ENCODE measurements at places on chromosomes 2 and 18.

DNA sequence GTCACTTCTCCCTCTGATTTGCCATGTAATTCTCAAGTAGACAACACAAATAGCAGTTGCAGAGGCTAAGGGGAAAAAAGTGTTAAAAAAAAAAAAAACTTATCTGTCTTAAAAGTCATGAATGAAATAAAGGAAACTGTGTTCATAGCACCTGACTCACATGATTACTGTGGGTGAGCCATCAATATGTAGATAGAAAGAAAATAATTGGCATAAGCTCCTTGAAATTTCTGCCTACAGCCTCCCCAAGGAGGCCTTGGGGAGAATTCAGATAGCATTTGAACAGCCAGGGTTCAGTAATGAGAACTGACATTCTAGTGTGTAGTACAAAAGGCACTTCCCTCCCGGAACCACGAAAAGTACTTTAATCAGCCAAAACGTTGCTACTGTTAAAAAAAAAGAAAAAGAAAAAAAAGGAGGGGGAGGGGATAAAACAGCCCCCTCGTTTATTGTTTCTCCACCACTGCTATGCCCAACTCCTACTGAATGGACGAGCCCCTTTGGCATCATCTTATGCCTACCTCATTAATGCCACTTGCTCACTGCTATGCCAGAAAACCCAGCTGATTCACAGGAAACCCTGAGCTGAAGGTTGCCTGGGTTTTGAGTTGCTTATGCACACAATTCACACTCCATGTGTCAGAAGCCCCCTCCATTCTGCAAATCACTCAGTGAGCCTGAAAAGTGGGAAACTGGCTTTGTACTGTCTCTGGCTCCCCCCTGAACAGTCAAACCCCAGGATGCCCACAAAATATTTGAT, 65.5 kb upstream of the KLF7 start:
- DNase-seq, result no peak

DNA sequence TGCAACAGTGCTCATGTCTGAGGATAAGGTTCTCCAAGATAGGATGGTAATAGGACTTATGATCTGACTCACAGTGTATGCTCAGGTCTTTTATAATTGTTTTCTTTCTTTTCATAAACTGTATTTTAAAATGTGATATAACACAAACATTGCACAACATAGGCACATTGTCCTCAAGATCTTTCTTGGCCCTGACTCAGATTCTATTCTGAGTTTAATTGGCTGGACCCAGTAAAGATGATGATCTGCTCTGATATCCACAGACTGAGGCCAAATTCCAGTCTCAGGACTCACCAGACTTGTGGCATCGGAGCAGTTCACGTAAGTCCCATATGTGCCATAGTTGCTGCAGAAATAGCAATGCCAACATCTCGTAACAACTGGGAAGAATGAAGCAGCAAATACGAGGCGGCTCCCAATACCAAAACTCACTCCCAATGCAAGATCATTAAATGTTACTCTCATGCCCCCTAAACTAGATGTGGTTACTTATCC, 448.9 kb upstream of the SLC14A2 start:
- DNase-seq, result no peak

DNA sequence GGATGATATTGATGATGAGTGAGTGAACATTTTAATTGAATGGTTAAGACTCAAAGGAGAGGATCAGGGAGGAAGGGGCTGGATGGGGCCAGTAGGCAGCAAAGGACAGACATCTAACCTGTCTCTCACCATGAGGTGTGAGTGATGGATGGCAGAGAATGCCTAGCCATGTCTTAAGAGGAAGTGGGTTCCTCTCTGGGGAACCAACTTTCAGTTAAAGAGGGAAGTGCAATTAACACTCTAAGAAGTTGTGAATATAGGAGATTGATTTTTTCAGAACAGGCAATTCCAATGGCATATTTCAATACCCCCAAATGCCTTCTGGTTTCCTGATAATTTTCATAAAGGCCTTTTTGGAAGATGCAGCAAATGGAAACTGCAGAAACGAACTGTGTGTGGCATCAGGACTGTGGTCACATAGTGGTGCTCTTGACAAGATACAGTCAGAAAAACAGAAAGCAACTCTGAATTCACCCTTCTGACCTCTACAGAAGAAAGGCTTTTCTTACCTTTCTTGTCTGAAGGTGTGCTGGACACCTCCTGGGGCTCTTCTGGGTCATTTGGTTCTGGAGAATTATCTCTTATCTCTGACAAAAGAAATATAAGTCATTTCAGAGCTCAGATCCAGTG, 10.2 kb downstream of the SP110 start:
- DNase-seq, result no peak

DNA sequence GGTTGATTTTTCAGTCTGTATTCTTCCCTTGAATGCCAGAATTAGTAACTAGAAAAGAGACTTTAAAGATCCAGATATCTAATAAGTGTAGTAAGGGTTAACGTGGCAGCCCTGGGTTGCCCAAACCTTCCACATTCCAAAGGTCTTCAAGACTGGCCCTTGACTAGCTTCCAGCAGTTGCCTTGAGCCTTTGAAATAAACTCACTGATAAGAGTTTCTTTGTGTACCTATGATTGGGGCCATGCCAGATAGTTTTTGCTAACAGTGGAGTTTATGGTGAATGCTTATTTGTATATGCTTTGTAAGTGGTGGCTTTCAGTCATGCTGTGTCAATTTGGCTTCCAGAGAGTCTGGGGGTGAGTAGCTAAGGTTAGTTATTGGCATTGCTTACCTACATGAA, 722.3 kb downstream of the RNF144A start:
- no peak for DNase-seq

DNA sequence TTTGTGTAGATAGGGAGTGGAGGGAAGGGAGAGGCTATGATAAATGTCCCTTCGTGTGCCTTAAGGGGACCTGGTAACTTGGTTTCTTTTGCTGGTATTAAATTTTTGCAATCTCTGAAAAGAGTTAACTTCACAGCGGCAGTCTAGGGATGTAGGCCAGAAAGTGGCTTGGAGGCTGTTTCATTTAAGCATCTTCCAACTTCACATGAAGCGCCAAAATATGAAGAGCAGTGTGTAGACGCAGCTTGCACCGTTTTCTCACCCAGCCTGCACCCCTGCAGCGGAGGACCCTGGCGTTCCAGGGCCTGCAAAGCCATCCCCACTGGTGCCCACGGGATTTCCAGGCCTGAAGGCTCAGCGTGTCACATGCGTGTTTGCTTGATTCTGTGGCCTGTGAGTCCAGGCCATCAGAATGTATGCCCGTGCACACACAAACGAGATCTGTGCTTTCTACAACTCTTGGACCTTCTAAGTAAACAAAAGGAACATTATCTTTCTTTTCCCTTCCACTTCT, 87.2 kb upstream of the EPB41L3 start:
- DNase-seq, result no peak

- no peak for DNase-seq
Observed at GRCh38 chr2:196702641-196703040, 63.1 kb downstream of the CCDC150 start.

GRCh38 chr2:15678346-15678745, 86.7 kb downstream of the DDX1 start:
- no peak for DNase-seq

DNA sequence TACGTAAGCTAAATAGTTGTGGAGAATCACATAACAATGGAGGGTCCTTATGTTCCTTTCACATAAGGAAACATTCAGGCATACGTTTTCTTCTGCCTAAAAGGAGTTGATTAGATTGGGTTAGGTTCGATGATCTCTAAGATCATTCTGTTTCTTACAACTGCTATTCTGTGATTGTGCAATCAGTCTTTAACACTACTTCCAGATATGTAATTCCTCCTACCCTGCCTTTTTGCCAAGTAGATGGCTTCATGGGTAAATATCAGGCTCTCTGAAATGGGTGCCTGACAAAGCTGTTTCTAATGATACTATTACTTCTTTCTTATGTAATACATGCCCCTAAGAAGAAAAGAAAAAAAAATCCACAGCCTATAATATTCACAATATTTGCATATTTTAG, 321.5 kb downstream of the XIRP2 start:
- DNase-seq, result no peak

DNA sequence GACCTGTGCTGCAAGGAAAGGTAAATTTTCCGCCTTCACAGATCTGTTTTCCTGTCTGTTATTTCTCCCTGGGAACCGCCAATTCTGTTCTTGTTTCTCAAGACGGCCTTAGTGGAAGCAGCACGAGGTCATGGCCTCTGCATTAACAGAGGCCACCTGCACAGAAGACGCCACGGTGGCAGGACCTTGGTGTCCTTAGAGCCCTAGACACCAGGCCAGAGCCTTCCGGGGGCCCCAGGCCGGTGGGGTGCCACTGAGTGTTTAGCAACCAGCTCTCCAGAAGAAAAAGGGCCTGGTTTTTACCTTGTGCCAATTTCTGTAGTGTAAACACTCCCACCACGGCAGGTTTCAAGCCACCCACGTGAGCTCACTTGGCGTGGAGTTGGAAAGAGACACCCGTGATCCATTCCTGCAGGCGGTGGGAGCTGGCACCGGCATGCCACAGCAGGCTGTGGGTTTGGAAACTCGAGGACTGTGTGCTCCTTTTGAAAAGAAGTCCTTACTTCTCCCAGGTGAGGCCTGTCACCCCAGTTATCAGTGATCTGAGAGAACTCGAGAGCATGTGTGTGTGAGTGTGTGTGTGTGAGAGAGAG, 103.9 kb upstream of the HDAC4 start:
- no peak for DNase-seq

- DNase-seq, result no peak
Observed at GRCh38 chr2:10009811-10010781, 33.3 kb upstream of the KLF11 start.

DNA sequence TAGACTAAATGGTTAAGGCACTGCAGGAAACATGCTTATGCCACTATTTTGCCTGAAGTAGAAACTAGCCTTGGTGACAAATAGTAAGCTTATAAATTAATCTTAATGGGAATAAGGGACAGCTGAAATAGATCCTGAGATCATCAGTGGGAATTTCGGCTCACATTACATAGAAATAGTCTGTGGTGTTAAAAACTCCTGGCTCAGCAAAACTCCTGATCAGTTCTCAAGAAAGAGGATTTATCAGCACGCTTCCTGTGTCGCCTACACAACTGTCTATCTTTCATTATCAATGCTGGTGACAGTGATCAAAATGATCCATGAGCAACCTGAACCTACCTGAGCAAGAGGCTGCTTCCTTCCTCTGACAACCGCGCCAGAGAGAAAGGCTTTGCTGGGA, 17.0 kb upstream of the DNER start:
- no peak for DNase-seq

GRCh38 chr2:179297927-179298326, 33.3 kb upstream of the SESTD1 start:
- DNase-seq, result no peak

- no peak for DNase-seq
Observed at GRCh38 chr18:36334798-36335197, 37.3 kb downstream of the FHOD3 start.

- DNase-seq, result no peak
Observed at GRCh38 chr2:688504-689076, 11.4 kb upstream of the TMEM18 start.

- DNase-seq, result no peak
Observed at GRCh38 chr2:54387059-54387991, 68.8 kb upstream of the SPTBN1 start.

GRCh38 chr2:235463893-235464292, 29.9 kb upstream of the AGAP1 start:
- DNase-seq, result no peak

- DNase-seq, result no peak
Observed at GRCh38 chr2:62489162-62489561, 16.8 kb downstream of the TMEM17 start.

- DNase-seq, result no peak
Observed at GRCh38 chr2:98253461-98254070, 92.7 kb upstream of the CNGA3 start.

GRCh38 chr2:235598532-235599531, 105.0 kb downstream of the AGAP1 start:
- DNase-seq, result no peak
